CD4-positive, alpha-beta T cell treated with Interleukin-10 for 1 hour (primary cell): ENCODE measurements at places on chromosomes 1 and 21.

GRCh38 chr21:34369741-34370140 is 5.6 kb upstream of the SMIM11 start:
- no peak for DNase-seq

DNA sequence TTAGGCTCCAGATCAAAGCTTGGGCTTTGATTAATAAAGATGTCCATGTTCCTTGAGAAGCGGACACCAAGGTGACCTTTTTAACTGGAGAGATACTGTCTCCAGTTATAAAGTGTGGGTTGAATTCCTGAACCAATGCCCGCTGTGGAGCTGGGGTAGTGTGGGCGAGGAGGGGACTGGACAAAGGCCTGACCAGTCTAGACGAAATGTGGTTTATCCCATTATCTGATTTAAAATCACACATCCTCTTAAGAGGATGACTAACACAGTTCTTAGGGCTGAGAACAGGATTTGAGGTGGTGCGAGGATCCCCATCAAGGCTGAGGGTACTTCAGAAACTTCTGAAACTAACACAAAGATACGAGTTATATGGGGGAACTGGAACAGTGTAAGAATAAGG is 84.5 kb upstream of the GCLM start:
- no peak for DNase-seq

- DNase-seq = no peak
Observed at GRCh38 chr1:93675271-93675670, 6.4 kb downstream of the BCAR3 start.

- DNase-seq = peak; percentile 12
Observed at GRCh38 chr1:2049225-2049717, 940 bp upstream of the PRKCZ start.

- no peak for DNase-seq
Observed at GRCh38 chr21:36549470-36549869, 69.5 kb upstream of the CLDN14 start.

DNA sequence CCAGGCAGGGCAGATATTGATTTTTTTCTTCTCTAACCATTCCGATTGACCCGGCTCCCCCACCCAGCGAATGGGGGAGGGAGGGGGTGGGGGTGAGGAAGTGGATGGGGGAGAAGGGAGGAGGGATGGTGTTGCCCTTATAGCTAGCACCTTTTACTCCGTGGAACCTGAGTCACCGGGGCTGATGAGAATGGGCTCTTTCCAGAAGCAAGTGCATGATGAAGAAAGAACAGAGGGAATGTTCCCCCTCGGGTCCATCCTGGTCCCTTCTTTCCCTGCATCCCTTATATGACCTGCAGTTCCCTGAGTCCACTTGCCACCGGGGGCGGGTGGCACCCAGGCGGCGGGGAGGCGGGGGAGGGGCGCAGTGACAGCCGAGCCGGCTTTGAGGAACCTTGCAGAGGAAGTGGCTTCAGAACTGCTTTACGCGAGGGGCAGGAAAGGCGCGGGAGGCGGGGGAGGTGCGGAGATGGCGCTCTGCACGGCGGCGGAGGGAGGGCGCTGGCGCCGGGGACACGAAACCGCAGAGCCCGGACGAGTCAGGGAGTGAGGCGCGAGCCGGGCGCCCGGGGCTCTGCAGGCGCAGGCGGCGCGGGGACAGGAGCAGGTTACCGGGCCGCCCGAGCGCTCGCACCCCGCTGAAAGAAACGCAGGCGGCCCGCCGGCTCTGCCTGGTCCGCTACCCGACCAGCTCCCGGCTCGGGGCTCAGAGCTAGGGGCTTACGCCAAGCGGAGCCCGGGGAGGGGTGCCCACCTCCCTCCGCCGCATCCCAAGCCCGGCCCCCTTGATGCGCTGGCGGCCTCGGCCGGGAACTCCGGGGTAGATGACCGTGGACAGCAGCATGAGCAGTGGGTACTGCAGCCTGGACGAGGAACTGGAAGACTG is 49.7 kb downstream of the RASSF5 start:
- DNase-seq = peak; percentile 88

DNA sequence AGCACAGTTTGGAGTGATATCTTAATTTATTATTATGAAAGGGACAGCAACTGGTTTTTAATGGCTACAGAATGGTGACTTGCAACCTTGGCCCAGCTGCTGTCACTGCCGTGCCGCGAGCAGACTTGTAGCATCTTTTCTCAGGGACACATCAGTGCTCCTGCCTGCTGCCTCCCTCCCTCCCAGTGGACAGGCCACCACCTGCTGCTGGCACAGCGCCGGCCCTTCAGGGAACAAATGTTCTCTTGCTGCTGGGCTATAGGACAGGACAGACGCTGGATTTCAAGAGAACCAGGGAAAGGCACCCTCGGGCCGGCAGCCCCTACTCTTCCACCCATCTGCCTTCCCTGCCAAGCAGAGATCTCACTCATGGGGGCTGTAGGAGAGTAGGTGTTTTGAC is 413.8 kb upstream of the NFIA start:
- no peak for DNase-seq

DNA sequence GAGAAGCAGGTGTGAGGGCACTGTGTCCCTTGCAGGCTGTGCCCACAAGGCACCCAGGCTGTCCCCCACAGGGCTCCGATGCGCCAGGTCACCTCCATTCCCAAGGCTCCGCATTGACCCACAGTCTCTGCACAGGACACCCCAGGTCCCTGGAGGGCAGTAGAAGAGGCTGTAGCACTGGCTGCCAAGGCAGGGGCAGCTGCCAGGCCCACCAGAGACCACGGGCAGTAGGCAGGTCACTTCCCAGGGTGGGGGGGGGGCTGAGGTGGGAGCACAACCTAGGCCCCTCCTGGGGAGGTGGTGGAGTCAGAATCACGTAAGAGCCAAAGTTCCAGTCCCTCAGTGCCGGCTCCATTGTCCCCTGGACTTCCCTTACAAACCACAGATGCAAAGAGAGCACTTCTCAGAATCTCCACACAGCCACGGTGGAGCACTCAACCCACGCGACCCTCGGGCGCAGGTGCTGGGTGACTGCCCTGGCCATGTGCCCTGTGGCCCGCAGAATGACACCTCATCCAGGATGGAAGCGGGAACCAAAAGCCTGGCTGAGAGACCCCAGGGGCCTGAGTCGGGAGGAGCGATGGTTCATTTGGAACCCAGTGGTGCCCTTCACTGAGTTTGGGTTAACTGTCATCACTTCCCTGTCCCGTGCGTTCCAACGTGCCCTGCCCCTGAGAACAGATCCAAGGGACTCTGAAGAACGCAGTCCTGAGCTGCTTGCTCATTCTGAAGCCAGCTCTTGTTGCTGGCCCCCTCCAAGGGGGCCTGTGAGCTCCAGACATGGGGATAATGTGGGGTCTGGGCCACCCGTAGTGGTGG is 69.7 kb upstream of the PDE9A start:
- no peak for DNase-seq

- no peak for DNase-seq
Observed at GRCh38 chr21:29181799-29182470, 51.5 kb downstream of the MAP3K7CL start.

DNA sequence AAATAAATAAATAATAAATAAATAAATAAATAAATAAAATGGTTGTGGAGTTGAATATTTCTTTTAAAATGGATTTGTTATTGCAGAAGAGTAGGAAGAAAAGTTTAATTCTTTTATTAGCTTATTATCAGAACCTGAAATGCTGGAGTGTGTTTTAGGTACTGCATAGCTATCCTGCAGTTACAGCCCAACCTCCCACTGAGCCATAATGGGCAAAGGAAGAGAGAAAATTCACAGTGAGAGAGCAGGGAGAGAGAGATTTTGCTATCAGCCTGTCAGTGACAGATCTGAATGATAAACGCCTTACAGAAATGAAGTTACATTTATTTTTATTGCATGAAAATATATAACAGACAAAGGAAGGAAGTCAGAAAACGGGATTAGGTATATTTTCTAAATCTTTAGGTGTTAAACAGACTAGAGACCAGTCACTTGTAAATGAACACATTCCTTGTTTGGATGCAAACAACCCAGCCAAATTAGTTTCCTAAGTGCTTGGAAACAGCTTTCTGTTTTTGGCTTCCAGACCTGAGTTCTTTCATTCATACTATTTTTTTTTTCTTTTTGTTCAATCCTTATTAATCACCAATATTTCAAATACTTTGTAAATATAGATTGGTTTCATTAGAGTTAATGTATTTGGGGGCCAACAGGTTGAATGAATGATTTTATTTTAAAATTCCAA is 425.3 kb downstream of the USP25 start:
- DNase-seq = no peak

GRCh38 chr1:31699341-31699891 is 4.4 kb downstream of the COL16A1 start:
- DNase-seq = peak; percentile 47

- DNase-seq = no peak
Observed at GRCh38 chr1:170836141-170836540, 99.2 kb upstream of the MROH9 start.

DNA sequence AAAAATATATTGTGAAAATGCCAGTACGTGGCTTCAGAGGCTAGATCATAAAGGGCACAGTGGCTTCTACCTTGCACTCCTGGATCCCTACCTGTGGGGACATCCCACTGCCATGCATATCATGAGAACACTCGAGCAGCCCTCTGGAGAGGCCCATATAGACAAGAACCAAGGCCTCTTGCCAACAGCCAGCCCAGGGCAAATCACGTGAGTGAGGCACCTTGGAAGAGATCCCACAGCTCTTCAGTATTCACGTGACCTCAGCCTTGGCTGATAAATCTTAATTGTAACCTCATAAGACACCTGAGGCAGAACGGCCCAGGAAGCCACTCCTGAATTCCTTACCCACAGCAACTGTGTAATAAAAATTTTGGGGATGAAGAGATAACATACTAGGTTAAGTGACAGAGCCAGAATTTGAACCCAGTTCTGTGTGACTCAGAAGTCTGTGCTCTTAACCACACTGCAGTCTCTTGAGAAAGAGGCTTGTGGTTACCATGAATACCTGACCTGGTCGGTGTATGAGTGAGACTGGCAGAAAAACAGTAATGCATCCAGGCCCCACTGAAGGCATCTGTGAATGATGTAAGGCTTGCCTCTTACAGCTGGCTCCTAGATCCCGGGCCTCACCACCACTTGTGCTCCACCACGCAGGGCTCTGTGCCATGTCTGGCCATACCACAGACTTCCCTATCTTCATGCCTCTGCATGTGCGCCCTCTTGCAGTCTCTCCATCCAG is 6.9 kb upstream of the A3GALT2 start:
- DNase-seq = no peak

DNA sequence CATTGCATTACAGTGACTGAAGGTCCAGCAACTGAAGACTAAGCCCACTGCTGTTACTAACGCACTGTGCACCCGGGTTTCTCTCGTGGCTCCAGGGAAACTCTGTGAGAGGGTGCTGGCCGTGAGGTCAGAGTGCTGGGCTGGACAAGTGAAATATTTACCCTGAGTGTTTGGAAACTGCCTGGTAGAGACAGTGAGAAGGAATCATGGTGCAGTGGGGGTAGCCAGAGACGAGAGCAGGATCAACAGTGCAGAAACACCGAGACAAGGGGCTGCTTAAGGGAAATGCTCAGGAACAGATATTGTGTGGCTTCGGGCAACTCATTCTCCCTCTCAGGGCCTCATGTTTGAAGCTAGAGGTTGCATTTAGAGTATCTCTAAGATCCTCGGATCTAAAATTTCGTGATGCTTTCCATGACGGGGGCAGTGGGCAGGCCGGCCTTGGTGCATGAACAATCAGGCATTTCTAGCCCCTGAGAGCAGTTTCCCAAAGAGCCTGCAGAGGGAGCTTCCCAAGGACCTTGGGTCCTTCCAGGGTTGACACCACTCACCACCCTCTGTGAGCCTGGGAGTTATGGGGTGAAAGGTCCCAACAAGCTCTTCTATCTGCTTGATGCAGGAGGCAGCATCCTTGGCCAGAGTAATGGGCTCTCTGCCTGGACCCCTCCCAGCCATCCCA is 9.7 kb downstream of the CD2 start:
- DNase-seq = peak; percentile 66

DNA sequence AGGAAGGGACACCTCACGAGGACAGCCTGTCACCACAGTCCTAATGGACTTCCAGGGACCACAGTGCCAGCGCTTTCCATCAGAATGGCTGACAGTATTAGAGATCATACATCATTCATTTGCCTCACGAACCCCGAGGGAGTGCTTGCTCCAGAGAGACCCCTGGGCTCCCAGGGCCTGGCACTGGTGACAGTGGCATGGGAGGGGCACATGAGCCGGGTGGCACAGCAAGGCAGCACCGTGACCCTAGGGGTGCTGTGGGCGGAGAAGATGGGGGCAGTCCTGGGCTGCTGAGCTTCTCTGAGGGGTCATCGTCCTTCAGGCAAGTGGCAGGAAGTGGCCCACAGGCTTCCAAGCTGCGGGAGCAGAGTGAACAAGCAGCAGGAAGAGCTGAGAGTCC is 16.4 kb upstream of the TSPEAR start:
- no peak for DNase-seq

DNA sequence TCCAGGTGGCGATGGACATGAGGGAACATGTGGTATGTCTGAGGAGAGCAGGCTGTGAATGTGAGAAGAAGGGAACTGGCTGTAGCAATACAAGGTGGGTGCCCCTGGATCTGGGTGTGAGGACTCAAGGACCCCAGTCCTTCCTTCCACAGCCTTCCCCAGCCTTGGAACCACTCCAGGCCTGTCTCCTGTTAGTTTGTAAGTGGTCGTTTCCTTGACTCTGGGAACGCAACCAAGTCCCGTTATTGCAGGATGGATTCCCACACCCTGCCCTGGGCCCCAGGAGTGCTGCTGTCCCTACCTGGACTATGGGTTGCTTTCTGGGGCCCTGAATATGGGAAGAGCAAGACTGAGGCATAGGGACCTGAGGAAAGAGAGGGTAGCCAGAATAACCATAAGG is 47.2 kb upstream of the VANGL1 start:
- DNase-seq = no peak

DNA sequence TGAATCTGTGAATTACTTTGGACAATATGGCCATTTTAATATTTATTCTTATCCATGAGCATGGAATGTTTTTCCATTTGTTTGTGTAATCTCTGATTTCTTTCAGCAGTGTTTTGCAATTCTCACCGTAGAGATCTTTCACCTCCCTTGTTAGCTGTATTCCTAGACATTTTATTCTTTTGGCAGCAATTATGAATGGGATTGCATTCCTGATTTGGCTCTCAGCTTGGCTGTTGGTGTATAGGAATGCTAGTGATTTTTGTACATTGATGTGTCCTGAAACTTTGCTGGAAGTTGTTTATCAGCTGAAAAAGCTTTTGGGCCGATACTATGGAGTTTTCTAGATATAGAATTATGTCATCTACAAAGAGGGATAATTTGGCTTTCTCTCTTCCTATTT is 44.2 kb upstream of the NEGR1 start:
- DNase-seq = no peak
